NCI-H446 (cell line): ENCODE measurements at places on chromosomes 3 and 15.
A peak's percentile ranks its signal among the peaks of the same experiment; 100 is the strongest.

DNA sequence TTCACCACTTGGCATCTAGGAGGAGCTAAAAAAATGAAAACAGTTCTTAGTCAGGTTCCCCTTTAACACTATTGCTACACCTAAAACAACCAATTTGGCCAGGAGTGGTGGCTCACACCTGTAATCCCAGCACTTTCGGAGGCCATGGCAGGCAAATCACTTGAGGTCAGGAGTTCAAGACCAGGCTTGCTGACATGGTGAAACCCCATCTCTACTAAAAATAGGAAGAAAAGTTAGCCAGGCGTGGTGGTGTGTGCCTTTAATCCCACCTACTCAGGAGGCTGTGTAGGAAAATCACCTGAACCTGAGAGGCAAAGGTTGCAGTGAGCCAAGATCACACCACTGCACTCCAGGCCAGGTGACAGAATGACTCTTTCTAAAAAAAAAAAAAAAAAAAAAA lies 124.1 kb downstream of the DGKG start:
- DNase-seq = no peak

DNA sequence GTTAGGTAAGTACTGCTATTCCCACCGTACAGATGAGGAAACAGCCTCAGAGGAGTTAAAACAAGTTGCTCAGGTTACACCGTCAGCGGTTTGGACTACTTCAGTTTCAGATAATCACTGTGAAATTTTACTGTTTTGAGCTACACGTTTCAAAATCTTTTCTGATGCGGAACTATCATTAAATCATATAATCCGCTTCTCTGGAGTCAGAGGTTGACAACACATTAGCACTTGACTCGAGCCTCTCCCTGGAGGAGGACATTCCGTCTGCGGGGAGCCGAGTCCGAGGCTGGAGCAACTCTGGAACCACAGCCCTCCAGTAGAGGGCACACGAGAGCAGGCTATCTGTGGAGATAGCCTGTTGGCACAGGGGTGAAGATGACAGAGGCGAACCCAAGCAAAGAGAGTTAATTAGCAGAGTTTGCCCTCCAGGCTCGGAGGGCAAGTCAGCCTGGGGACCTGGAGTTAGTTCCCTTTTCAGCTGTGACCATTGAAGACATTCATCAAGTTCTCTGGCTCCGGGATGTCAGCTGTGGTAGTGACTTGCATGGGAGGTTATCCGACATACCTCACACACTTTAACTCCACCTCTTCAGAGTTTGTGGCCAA lies 131.2 kb downstream of the IGF1R start:
- DNase-seq = no peak

DNA sequence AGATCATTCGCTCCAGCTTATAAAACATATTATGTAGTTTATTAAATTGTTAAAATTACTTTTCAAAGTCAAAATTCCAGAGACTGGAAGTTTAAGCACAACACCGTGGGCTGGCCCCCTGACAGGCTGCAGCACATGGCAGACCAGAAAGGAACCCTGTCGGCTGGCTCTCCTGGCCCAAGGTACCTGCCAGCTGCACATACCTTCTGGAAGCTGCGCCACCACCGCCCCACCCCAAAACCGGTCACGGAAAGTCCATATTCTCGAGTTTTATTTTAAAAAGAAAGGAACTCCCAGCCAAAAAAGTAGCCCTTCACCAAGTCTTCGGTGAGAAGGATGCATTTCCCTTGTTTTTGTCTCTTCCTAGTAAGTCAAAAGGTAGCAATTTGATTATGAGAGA lies 94.6 kb downstream of the FOXP1 start:
- no peak for DNase-seq

DNA sequence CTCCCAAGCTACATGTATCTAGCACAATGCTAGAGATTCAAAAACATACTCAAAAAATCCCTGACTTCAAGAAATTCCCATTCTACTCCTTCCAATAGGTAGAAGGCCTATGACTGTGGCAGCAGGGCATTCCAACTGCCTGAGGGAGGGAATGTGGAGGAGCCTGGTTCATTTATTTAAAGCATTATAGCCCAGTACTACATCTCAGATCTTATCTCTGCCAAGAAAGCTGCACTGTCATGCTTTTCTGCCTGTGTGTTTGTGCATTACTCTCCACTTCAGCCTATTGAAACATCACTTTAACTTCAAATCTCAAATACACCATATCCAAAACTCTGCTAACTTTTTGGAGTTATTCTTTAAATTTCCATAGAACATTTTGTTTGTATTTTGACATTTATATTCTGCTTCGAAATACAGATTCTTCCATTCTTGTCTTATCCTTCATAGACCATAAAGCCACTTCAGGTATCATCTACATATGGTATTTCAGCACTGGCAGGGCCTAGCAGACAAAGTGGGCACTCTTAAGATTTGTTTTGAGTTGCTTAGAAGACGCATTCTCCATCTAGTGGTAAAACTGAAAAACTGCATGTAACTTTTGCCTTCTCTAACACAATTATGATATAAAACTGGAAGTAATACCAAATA lies 59.1 kb upstream of the NEDD4 start:
- peak; percentile 54 for DNase-seq

GRCh38 chr3:33395900-33396299 lies 44.3 kb downstream of the UBP1 start:
- no peak for DNase-seq

- DNase-seq = no peak
These were observed 188.4 kb downstream of the CPNE4 start for GRCh38 chr3:131846296-131846924.
